Upper lobe of left lung (tissue), 6 donors: ENCODE measurements at places on chromosomes 6 and 20. TPM values are rescaled to one million over a fixed set of nuclear protein-coding genes. Genes with fewer than 3 reads are reported as not detected.
A peak's percentile ranks its signal among the peaks of the same experiment; 100 is the strongest.

The OR12D3 gene
- total RNA-seq, result not detected

The KIF6 gene
- 4.1 TPM for total RNA-seq

DNA sequence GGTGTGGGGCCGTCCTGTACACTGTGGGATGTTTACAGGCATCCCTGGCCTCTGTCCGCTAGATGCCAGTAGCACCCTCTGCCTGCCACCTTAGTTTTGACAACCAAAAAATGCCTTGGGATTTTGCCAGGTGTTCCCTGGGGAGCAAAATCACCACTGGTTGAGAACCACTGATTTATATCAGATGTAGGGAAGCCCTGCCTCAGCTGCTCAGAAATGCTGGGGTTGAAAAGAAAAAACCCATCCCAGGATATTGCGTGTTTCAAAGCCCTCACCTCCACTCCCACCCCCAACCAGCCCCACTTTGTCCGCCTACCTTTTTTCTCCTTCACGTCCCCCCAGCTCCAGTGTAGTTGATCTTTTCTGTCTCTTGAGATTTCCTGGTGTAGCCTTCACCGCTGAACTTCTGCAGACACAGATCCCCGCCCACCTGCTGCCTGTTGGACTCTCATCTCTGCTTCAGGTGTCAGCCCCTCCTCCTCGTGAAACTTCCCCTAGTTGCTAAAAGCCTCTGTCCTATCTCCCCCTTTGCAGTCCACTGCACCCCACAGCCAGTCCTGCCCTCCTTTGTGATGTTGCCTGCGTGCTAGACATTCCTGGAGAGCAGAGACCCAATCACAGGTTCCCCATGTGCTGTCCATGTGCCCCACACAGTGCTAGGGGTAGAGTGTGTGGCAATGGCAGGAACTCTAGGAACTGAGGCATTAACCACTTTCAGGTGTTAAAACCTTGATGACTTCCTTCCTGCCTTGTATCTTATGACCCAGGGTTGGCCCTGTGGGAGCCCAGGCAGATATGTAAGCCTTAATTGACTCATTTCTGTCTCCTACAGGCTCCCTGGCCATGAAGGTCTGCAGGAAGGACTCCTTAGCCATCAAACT, 98.9 kb downstream of the TBC1D7 start:
- no peak for DNase-seq

The TNNC2 gene
- 1.1 TPM for total RNA-seq

- DNase-seq, result no peak
Measured at GRCh38 chr20:63445075-63445734, 27.2 kb downstream of the KCNQ2 start.

- no peak for DNase-seq
Measured at GRCh38 chr6:11878735-11879134, 100.1 kb upstream of the ADTRP start.

DNA sequence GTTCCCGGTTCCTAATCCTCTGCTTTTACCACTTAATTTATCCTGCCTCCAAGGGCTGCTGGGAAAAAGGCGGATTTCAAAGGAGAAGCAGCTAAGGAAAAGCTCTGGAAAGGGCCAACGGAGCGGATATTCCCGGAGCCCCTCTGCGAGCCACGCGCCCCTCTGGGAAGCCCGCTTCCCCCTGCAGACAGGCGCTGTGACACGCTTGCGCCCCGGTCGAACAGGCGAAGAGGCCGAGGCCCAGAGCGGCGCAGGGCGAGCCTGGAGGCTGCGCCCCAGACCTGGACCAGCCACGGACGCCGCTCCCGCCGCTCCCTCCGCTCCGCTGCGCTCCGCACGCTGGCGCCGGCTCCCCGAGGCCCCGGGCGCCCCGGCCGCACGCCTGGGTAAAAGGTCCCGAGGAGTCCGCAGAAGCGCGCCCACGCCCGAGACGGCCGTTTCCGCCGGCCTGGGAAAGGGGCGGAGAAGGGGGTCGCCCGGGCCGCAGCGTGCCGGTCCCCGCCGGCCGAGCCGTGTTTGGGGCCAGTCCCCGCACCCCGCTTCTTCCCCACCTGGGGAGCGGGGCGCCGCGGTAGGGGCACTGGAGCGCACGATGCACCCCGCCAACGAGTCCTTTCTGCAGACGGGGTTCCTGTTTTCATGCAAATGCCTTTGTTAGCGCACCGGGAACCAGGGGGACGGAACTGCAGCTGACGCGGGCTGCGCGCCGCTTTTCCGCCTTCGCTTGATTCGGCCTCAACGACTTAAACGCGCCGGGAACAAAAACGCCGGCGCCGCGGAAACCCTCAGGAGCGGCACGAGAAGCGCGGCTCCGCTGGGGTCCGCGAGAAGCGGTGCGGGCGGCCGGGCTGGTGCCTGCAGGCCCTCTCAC, 91.9 kb upstream of the SIRPA start:
- peak; percentile 93 for DNase-seq

- DNase-seq, result no peak
Measured at GRCh38 chr6:165632194-165632593, 30.8 kb downstream of the PDE10A start.

DNA sequence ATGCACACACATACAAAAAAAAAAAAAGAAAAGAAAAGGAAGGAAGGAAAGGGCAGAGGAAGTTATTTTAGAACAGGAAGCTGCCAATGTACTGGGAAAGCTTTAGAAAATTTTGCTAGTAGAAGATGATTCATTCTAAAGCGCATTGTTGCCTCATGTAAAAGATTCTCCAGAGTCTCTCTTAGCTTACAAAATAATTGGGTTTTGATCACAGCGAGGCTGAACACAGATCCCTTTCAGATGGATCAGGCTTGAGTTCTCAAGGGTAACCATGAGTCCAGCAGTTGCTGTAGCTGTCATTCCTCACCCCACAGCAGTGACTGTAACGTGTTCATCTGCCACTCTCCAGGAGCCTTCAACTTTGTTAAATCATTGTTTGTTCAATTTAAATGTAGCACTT, 81.9 kb downstream of the PHACTR2 start:
- DNase-seq, result no peak

The PSORS1C2 gene
- total RNA-seq, result not detected

- peak; percentile 76 for DNase-seq
Measured at GRCh38 chr6:108166664-108167448, 1.0 kb downstream of the NR2E1 start.

- DNase-seq, result no peak
Measured at GRCh38 chr6:86723729-86724128, 213.6 kb upstream of the HTR1E start.

- no peak for DNase-seq
Measured at GRCh38 chr6:7959453-7959852, 48.9 kb upstream of the TXNDC5 start.

GRCh38 chr20:34951652-34952051, 4.0 kb downstream of the GSS start:
- DNase-seq, result no peak

- no peak for DNase-seq
Measured at GRCh38 chr6:88358846-88359245, 192.7 kb upstream of the CNR1 start.

DNA sequence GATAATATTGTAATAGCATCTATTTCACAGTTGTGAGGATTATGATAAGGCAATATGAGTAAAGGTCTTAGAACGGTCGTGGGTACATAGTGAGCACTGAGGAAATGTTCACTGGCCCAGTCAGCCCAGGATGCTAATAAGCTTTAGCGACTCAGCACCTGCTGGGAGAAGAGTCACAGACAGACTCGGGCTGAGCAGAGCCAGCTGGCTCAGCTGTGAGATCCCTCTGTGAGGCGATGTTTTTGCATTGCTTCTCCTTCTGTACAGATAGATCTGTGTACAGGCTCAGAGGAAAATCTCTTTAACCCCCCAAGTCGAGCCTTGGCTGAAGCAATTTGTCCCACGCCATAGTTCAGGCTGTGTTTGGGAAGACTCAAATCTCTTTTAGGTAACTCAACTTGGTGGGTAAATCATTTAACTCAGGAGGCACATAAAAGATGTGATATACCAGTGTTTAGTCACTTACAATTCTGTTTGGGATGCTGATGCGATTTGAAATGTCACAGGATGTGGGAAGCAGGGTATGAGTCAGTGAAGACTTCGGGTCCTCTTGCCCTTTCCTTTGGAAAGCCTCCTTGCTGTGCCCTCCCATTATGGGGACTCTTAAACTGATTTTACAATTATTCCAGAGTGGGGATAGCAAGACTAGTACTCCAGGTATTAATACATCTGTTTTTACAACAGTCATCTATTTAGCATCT, 53.1 kb downstream of the PHACTR1 start:
- no peak for DNase-seq
